PC-9 (cell line): ENCODE measurements at places on chromosomes 11 and 22. TPM values are rescaled to one million over a fixed set of nuclear protein-coding genes. Genes with fewer than 3 reads are reported as not detected.

MAFF gene
- total RNA-seq: 27.9 and 41.8 TPM in 2 replicates

HOATZ gene
- total RNA-seq: not detected in 2 replicates

RNF26 gene
- total RNA-seq: 55.0 and 64.3 TPM in 2 replicates

MUC6 gene
- total RNA-seq: 0.07 TPM in 1 of 2 replicates, not detected in the other

CHADL gene
- 0.63 and 0.74 TPM in 2 replicates for total RNA-seq

C11orf97 gene
- not detected in 2 replicates for total RNA-seq

TCN1 gene
- 1.4 and 2.0 TPM in 2 replicates for total RNA-seq

OR11H1 gene
- total RNA-seq: not detected in 2 replicates

OR4D5 gene
- total RNA-seq: not detected in 2 replicates

TEX54 gene
- not detected in 2 replicates for total RNA-seq

BLID gene
- total RNA-seq: 1.8 and 2.0 TPM in 2 replicates

CALCA gene
- not detected in 2 replicates for total RNA-seq

MGAT3 gene
- not detected in 2 replicates for total RNA-seq

LARGE1 gene
- total RNA-seq: 12.5 and 18.3 TPM in 2 replicates

TUB gene
- not detected in 2 replicates for total RNA-seq

HEPHL1 gene
- not detected in 2 replicates for total RNA-seq

BDNF gene
- total RNA-seq: 5.4 TPM in 2 replicates

ELFN2 gene
- total RNA-seq: 30.8 and 36.6 TPM in 2 replicates

MRGPRE gene
- not detected in 2 replicates for total RNA-seq

ZP1 gene
- total RNA-seq: not detected in 2 replicates

SLC22A6 gene
- total RNA-seq: not detected in 2 replicates

OOSP3 gene
- not detected in 2 replicates for total RNA-seq

C11orf86 gene
- total RNA-seq: not detected in 2 replicates

SCO2 gene
- total RNA-seq: 3.0 and 6.1 TPM in 2 replicates

PNPLA3 gene
- 22.2 and 26.8 TPM in 2 replicates for total RNA-seq

MEI1 gene
- 0.55 and 0.61 TPM in 2 replicates for total RNA-seq

GRAP2 gene
- not detected in 2 replicates for total RNA-seq

PTPRCAP gene
- 1.2 and 1.3 TPM in 2 replicates for total RNA-seq

PRG2 gene
- total RNA-seq: not detected in 2 replicates

MMP12 gene
- not detected in 2 replicates for total RNA-seq

MPPED2 gene
- not detected in 2 replicates for total RNA-seq

KIAA0930 gene
- 55.5 and 62.6 TPM in 2 replicates for total RNA-seq

SF3B2 gene
- total RNA-seq: 221 and 224 TPM in 2 replicates

OR5A1 gene
- total RNA-seq: not detected in 2 replicates

SLC37A4 gene
- total RNA-seq: 23.2 and 24.3 TPM in 2 replicates

MAJIN gene
- total RNA-seq: 4.5 and 7.1 TPM in 2 replicates

LRRC74B gene
- total RNA-seq: 0.25 TPM in 1 of 2 replicates, not detected in the other
